ENCODE measurements at places on chromosomes 6 and 20.
A peak's percentile ranks its signal among the peaks of the same experiment; 100 is the strongest.

- no peak for DNase-seq
Observed at GRCh38 chr20:62823688-62824475, 7.0 kb downstream of the COL9A3 start.

GRCh38 chr6:25556516-25556915, 95.5 kb upstream of the SCGN start:
- peak; percentile 43 for DNase-seq

- no peak for DNase-seq
Observed at GRCh38 chr20:60100780-60101179, 142.6 kb downstream of the CDH26 start.

GRCh38 chr6:108559097-108559883, 1.4 kb upstream of the FOXO3 start:
- DNase-seq, result peak; percentile 64

DNA sequence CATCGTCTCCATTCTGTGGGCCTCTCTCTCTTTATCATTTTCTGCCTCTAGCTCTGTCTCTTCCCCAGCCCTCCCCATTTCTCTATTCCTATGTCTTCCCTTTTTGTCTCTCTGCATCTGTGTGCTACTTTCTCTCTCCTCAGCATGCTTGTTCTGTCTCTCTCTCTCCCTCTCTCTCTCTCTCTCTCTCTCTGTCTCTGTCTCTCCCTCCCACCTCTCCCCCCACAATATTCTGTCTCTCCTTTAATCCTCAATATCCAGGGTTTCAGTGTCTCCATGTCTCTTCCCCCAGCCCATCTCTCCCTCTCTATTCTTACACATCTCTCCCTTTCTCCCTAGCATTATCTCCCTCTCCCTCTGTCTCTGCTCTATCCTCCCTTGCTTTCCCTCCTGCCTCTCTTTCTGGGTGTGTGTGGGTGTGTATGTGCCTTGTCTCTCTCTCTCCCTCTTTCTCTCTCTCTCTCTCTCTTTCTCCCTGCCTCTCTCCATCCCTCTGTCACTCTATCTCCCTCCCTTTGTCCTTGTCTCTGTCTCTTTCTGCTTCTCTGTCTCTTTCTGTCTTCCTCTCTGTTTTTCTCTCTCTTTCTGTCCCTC, 76.9 kb upstream of the SIRPA start:
- DNase-seq, result no peak

GRCh38 chr6:105794239-105794638, 291.9 kb upstream of the PRDM1 start:
- no peak for DNase-seq

DNA sequence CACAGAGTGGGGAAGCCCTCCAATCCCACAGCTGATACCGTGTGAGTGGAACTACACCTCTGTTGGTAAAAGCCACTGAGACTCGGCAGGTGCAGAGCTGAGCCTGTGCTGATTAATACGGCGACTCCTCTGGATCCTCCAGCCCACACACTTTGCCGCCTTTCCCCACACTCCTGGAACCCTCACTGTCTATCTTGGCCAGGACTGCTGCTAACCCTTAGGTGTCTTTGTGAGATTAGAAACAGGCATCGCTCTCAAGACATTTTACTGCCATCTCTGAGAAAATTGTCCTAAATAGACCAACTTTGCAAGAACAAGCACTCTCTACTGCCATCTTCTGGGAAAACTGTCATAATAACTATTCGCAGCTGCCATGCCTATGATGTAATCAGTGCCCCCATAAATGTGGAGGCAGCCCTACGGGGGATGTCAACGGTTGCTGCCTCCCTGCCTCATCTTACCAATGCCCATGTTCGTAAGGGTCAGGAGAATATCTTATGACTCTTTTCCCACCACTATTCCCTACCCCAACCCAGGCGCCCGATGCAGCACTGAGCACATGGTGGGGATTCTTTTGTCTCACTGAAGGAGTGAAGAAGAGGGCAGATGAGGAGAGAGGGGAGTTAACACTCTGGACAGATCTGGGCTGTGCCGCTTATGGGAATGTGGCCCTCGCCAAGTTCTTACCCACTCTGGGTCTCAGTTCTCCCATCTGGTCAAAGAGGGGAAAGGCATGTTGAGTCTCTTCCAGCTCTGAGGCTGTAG, 26.1 kb upstream of the KCNB1 start:
- no peak for DNase-seq

GRCh38 chr6:22512686-22513427, 56.5 kb upstream of the HDGFL1 start:
- DNase-seq, result no peak

- DNase-seq, result peak; percentile 59
Observed at GRCh38 chr6:160991406-160992060, at the start of gene MAP3K4. TSS of gene MAP3K4 (plus strand) at chr6:160991769. CDS start at chr6:160991932, 163 bp downstream.

GRCh38 chr6:127069659-127070279, 48.7 kb upstream of the RSPO3 start:
- DNase-seq, result no peak

GRCh38 chr6:167314180-167314821, 10.6 kb upstream of the TTLL2 start:
- no peak for DNase-seq

GRCh38 chr6:135372758-135373157, 124.8 kb downstream of the AHI1 start:
- DNase-seq, result no peak
